ENCODE measurements at places on chromosomes 7 and 10.

GRCh38 chr7:43530553-43531410, 52.1 kb upstream of the STK17A start:
- no peak for DNase-seq

DNA sequence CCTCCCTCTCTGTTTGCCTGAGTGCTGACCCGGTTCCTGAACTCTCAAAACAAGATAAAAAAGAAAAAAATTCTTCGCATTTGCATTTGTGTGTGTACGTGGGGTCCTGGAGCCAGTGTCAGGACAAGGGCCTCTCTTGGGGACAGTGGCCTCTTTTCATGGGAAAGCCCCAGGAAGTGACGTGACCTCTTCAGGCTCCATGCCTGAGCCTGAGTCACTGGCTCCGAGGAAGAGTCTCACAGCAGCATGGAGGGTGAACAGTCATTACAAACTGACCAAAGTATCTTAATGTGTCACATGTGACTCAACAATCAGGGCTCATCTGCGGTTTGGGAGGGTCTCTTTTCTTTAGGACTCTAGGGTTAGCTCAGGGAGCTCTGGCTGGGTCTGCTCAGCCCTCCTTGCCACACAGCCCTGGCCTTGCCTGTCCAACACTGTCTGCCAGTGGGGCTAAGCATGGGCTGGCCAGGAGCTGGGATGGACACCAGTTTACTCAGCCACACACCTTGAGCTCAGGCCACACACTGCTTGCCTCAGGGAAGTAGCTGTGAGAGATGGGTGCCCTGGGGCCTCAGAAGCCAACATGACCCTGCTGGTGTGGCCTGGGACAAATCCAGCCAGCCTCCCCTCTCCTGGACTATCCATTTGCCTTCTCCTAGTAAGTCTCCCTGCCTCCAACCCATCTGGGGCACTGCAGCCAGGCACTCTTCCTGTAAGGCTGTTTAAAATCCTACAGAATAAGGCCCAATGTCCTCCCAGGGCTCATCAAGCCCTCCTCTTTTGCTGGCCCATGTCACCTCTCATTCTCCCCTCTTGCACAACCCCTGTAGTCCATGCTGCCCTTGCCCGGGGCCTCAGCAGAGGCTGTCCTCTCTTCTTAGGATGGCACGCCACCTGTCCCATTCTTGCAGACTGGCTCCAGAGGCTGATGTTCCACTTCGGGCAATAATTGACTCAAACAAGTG, 10.5 kb downstream of the TMEM273 start:
- peak; percentile 95 for DNase-seq

GRCh38 chr7:151249732-151250072, 1.2 kb upstream of the SMARCD3 start:
- DNase-seq: no peak

DNA sequence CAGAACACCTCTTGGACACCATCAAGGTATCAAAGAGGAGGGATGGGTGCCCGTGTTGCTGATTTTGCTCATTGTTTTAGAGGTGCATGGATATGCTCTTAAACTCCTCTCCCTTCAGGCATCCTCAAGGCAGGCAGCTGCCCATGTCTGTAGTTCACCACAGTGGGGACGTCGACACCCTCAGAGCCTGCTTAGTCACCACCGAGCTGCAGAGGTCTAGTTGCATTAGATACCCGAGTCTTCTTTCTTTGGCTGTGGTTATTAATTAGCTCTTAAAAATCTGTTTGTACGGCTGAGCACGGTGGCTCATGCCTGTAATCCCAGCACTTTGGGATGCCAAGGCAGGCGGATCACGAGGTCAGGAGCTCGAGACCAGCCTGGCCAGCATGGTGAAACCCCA, 24.7 kb upstream of the TSPAN13 start:
- DNase-seq: no peak

DNA sequence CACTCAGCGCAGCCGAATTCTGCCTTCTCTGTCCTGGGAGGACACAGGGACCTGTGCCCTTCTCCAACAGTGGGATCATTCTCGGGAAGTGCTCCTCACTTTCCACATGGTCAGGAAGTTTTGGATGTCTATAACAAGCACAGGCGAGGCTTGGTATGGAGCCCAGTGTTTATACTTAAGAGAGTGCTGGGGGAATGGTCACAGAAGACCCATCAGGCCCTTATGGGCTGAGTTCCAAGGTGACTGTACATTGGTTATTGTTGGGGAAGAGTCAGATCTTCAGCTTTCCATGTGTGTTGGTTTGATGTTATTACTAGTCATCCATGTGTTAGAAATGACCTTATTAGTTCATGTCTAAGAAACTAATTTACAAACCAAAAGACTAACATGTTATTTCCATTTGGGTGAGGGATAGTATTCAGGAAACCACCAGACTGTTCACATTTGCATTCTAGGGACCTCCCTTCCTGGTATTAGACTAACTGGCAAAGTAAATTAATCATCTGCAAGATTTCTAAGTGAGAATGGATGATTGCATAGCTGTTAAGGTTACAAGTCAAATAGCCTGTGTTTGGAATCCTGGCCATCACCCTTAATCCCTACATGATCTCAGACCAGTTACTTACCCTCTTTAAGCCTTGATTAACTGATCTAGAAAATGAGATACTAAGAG, 834.2 kb downstream of the LRMDA start:
- DNase-seq: no peak

GRCh38 chr7:115558161-115558560, 472.4 kb downstream of the TFEC start:
- no peak for DNase-seq

- no peak for DNase-seq
Observed at GRCh38 chr7:114589436-114589835, 174.8 kb downstream of the FOXP2 start.

- DNase-seq: no peak
Observed at GRCh38 chr7:66281678-66282590, 76.8 kb downstream of the TPST1 start.

GRCh38 chr10:127157089-127157488, 39.3 kb downstream of the INSYN2A start:
- no peak for DNase-seq

- DNase-seq: no peak
Observed at GRCh38 chr10:5546891-5547680, 22.3 kb downstream of the CALML3 start.

- DNase-seq: no peak
Observed at GRCh38 chr10:4150676-4151075, 365.7 kb upstream of the KLF6 start.

GRCh38 chr7:134752006-134752760, 27.3 kb upstream of the CALD1 start:
- no peak for DNase-seq

GRCh38 chr10:35299016-35299415, 37.3 kb upstream of the CCNY start:
- no peak for DNase-seq

GRCh38 chr7:83178066-83178465, 15.4 kb upstream of the PCLO start:
- DNase-seq: no peak

- DNase-seq: no peak
Observed at GRCh38 chr10:84550756-84551436, 222.5 kb downstream of the CCSER2 start.

GRCh38 chr7:80870813-80871212, 48.0 kb downstream of the SEMA3C start:
- DNase-seq: no peak

DNA sequence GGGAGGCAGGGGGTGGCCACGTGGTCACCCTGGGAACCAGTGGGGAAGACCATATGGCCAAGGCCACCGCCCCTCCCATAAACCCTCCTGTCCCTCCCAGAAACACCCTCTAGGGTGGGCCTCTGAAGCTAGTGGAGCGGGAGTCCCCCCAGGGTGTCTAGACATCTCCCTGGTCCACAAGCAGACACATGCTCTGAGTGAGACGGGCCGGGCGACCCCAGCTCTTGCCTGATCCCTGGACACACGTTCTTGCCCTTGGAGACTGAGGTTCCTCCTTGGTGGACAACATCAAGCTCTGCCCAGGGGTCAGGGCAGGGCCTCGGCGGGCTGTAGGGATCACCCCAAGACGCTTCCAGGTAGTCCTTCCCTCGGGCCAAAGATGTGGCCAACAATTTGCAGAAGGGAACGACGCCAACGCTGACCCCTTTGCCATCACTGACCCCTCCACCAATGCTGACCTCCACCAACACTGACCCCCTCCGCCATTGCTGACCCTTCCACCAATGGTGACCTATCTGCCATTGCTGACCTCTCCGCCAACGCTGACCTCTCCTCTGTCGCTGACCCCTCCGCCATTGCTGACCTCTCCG, 57.1 kb downstream of the FOXL3 start:
- DNase-seq: no peak

DNA sequence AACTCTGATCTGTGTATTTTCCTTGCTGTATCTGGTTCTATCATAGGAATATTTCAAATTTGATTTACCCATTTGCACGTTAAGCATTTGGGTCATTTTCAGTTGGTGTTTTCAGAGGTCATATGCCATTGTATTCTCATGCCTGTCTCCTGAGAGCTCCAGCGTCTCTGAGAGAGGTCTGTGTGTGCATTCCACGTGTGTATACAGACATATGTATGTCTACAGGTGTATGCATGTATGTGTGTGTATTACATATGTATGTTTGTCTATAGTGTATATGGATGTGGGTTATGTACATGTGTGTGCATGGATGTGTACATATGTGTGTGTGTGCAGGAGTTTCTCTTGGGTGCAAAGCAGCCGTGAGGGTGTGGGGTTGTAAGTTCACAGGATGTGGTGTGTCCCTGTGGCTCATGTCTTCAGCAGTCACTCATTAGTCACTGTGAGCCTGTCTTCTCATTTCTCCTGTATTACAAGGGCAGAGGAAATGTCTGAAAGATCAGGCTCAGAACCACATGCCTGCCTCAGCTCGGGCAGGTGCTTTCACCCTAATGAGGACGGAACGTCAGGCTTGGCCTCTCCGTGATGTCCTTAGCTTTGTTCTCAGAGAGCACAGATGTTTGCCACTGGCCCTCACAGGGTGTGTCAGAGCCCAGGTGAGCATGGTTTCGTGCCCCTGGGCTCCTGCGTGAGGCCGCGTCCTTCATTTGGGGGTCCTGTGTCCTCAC, 101.6 kb downstream of the NKX6-2 start:
- peak; percentile 43 for DNase-seq

- peak; percentile 82 for DNase-seq
Observed at GRCh38 chr10:71725998-71726579, 6.5 kb upstream of the C10orf105 start.

- DNase-seq: peak; percentile 53
Observed at GRCh38 chr10:99532687-99533495, at the start of gene NKX2-3. Gene NKX2-3, plus strand, starts transcription at chr10:99532942. Its CDS starts 190 bp downstream, at chr10:99533132.

- no peak for DNase-seq
Observed at GRCh38 chr7:73983437-73984164, 44.4 kb upstream of the ELN start.

GRCh38 chr10:126380352-126381076, 7.8 kb downstream of the ADAM12 start:
- DNase-seq: no peak

DNA sequence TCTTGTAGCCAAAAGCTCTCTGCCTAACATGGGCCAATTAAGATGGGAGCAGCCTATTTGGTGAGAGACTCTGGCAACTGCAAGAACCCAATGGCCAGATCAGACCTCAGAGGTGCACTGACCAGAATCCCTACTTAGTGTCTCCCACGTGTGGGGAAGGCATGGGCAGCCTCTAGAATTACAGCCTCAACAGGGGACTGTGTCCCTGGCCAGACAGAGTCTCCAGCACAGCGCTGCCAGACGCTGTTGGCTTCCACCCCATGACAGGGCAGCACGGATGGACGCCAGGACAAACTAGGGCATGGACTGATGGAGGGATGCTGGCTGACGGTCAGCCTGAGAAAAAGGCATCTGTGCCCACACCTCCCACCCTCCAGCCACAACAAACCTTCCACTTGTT, 729.3 kb upstream of the AUTS2 start:
- no peak for DNase-seq

DNA sequence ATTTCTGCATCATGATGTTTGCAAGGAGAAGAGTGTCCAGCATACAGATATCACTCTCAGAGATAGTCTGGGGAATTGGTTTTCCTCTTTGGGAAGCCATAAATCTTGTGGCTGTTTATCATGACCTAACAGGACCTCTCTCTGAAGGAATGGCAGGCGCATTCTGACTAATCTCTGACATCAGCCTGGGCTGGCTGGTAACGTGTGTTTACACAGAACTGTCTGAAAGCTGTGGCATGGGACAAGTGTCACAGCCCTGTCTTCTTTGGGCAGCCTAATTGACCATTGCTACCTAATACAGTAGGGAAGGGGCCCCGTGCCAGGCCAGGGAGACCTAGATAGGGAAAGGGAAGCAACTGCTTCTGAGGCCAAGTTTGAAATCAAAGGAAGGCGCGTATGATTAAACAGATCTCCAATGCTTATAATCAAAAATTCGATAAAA, 73.9 kb upstream of the CABCOCO1 start:
- DNase-seq: no peak

DNA sequence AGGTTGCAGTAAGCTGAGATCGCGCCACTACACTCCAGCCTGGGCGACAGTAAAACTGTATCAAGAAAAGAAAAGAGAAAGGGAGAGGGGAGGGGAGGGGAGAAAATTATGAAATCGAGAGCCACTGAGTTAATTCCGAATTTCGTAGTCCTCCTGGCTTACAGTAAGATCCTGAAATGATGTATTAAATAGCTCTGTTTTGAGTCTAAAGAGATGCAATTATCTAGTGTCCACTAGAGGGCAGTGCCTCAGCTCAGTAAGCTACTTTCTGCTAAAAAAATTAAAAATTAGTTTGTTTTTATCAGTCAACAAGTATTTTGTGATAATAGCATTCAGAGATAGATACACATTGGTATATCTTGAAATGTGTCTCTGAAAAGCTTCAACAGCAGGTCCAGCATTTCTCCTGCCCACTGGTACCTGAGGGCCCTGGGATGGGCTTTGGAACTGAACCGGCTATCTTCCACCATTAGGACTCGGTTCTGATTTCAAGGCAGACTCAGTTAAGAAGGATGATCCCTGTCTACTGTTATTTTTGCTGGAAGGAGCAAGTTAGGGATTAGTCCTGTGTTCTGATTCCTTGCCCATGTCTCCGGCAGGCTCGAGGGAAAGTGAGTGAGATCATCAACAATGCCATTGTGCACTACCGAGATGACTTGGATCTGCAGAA, 19.5 kb downstream of the TSPAN33 start:
- DNase-seq: peak; percentile 62

DNA sequence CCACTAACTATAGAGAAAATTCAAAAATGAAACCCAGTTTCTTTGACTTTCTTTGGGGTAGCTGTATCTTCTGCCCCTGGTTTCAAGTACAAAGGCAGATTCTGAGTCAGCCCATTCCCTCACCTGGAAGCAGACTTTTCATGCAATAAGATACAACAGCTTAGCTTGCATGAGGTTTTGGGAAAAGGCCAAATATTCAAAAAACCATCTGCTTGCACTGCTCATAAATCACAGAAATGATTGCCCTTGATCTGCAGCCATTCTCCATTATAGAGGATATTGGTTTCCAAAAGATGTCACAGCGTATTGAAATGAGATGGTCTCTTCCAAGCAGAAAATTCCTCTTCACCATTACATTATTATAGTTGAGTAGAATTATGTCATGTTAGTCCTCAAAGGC, 354.0 kb downstream of the PHF14 start:
- no peak for DNase-seq

All from activated CD4-positive, alpha-beta T cell treated with anti-CD3 and anti-CD28 coated beads, Interleukin-2, Interleukin-6, amounts not matched to agents 100 ng/mL and 50 ng/mL, durations not matched to agents 16 hours and 8 hours (primary cell).